ENCODE measurements at places on chromosomes 3 and 15.

DNA sequence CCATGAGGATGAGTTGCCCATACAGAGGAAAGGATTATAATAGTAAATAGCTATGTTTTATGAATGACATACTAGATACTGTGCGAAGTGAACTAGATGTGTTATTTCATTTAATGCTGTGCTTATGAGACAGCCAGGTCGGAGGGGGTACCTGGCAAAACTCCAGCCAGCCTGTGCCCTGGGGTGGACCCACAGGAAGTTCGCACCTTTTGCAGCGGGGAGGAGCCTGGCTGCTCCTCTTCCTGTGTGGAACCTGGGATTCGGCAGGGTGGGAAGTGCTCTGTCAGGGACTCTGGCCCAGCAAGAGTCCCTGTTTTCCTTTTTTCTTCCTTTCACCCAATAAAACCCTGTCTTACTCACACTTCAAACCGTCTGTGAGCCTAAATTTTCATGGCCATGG is 452.2 kb downstream of the IL5RA start:
- no peaks in the 10 kb centered on the region for H3K36me3 ChIP-seq
- no peak for DNase-seq
- no peaks in the 10 kb centered on the region for H3K4me1 ChIP-seq
- H3K27me3 ChIP-seq, result no peaks in the 10 kb centered on the region
- H3K4me3 ChIP-seq, result no peak overlapping the region

DNA sequence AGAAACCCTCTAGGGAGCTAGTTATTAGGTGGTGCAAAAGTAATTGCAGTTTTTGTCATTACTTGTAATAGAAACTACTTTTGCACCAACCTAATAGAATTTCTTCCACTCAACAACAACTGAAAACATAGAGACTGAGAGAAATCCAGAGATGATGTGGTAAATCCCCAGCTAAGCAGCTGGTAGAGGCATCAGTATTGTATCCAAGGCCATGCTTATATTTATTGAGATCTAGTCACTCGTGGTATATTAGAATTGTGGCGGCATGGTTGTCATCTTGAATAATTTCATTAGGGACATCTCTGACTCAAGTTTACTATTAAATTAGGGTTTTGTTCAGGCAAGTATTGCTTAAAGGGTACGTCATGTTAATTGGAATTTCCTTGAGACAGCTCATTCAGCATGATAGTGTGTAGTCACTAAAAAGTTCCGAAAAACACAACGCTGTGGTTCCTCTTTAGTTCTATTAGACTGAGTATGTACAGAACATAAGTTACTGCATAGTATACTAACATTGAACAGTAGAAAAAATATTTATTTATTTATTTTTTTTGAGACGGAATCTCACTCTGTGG is 35.3 kb downstream of the PAK2 start:
- H3K27ac ChIP-seq, result no peak overlapping the region
- H3K4me3 ChIP-seq, result no peak overlapping the region
- H3K4me1 ChIP-seq, result peaks cover 14% of the 10 kb centered on the region
- DNase-seq, result no peak
- no peaks in the 10 kb centered on the region for H3K36me3 ChIP-seq

GRCh38 chr3:36923523-36923943 is 21.3 kb downstream of the TRANK1 start:
- no peak overlapping the region for H3K4me3 ChIP-seq
- H3K4me1 ChIP-seq, result no peaks in the 10 kb centered on the region
- H3K36me3 ChIP-seq, result no peaks in the 10 kb centered on the region
- no peak overlapping the region for H3K27ac ChIP-seq

DNA sequence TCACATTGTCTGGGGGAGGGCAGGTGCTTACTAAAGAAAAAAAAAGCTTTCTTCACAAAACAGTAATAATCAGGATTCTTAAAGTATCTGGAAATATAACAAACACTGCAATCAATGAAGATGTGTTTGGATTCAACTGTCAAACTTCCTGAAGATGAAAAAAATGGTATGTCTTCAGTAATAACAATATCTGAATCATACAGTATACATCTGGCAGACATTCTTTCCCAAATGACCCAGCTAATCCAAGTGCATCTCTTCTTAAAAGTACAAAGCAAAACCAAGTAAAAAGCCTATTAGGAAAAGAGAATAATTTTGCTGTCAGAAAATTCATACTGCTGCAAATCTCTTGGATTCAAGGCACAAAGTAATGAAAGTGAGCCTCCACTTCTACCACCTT is 145.0 kb upstream of the MCTP2 start:
- H3K4me1 ChIP-seq, result no peaks in the 10 kb centered on the region
- H3K4me3 ChIP-seq, result no peak overlapping the region
- DNase-seq, result no peak
- H3K27ac ChIP-seq, result no peak overlapping the region
- H3K27me3 ChIP-seq, result no peaks in the 10 kb centered on the region
- H3K36me3 ChIP-seq, result no peaks in the 10 kb centered on the region

- H3K4me3 ChIP-seq, result no peak overlapping the region
- peak overlapping the region; percentile 49 for H3K27ac ChIP-seq
- peak; percentile 70 for DNase-seq
- H3K4me1 ChIP-seq, result peaks cover 41% of the 10 kb centered on the region
Measured at GRCh38 chr15:63487076-63487757, 17.2 kb upstream of the USP3 start.

DNA sequence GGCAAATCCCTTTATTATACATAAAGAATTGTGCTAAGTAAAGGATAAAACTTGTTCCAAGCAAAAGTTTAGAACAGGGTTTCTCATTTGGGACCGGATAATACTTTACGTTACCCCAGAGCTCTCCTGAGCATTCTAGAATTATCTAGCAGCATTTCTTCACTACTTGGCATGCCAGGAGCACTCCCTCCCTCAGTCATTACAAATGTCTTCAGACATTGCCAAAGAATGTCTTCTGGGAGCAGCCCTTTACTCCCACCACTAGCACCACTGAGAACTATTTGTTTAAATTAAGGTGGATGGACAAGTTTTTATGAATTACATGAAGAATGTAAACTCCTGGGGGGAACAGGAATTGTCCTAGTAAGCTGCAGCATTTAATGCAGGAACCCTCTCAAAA is 516.4 kb downstream of the GBE1 start:
- no peak for DNase-seq
- H3K27ac ChIP-seq, result no peak overlapping the region
- H3K27me3 ChIP-seq, result no peaks in the 10 kb centered on the region

DNA sequence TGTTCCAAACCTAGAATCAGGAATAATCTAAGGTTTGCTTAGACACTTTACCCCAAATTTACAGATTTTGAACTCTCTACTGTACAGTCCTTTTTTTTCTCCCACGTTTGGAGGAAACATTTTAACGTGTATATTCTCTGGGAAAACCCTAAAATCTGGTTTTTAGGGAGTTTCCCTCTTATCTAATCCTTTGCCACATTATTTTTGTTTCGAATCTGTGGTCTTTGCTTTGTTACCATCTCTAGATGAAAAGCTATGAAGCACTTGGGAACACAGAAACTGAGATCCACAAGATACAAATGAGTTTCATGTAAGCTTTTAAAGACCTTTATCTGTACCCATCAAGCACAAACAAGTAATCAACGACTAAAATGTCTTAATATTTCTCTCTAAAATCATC is 41.3 kb downstream of the PLD1 start:
- H3K27me3 ChIP-seq, result no peaks in the 10 kb centered on the region
- DNase-seq, result no peak
- H3K27ac ChIP-seq, result no peak overlapping the region
- no peak overlapping the region for H3K4me3 ChIP-seq
- no peaks in the 10 kb centered on the region for H3K4me1 ChIP-seq
- no peaks in the 10 kb centered on the region for H3K36me3 ChIP-seq

GRCh38 chr3:114168150-114168549 is 10.7 kb downstream of the DRD3 start:
- no peak overlapping the region for H3K4me3 ChIP-seq
- no peaks in the 10 kb centered on the region for H3K27me3 ChIP-seq
- no peaks in the 10 kb centered on the region for H3K36me3 ChIP-seq

DNA sequence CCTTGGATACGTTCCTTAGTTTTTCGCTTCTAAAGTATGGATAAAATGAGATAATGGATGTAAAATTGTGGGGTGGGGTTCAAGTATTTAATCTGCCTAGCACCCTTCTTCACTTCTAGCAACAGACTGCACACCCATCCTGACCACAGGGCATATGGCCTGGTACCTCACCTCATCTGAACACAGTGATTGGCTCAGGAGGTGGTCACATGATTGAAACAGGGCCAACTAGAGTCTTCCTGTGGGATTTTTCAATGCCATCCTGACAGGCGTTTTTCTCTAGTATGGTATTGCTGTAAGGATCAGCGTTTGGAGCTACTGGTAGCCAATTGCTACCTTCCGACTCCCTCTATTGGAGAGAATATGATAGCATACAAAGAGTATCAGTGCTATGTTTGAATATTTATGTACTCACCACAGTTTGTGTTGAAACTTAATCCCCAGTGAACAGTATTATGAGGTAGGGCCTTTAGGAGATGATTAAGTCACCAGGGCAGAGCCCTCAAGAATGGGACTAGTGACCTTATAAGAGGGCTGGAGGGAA is 172.2 kb downstream of the PPM1L start:
- no peaks in the 10 kb centered on the region for H3K36me3 ChIP-seq
- no peak for DNase-seq
- H3K27me3 ChIP-seq, result no peaks in the 10 kb centered on the region
- no peaks in the 10 kb centered on the region for H3K4me1 ChIP-seq

GRCh38 chr3:7340795-7341194 is 479.9 kb downstream of the GRM7 start:
- no peak for DNase-seq
- no peaks in the 10 kb centered on the region for H3K27me3 ChIP-seq
- no peaks in the 10 kb centered on the region for H3K36me3 ChIP-seq
- no peak overlapping the region for H3K27ac ChIP-seq

GRCh38 chr3:148957586-148957985 is 33.8 kb upstream of the GYG1 start:
- no peak for DNase-seq
- H3K4me3 ChIP-seq, result no peak overlapping the region
- no peaks in the 10 kb centered on the region for H3K36me3 ChIP-seq
- no peaks in the 10 kb centered on the region for H3K4me1 ChIP-seq

- H3K27ac ChIP-seq, result no peak overlapping the region
- no peaks in the 10 kb centered on the region for H3K4me1 ChIP-seq
- no peaks in the 10 kb centered on the region for H3K27me3 ChIP-seq
- no peak for DNase-seq
- no peaks in the 10 kb centered on the region for H3K36me3 ChIP-seq
- H3K4me3 ChIP-seq, result no peak overlapping the region
Measured at GRCh38 chr3:144482876-144483275, 511.3 kb downstream of the DIPK2A start.

DNA sequence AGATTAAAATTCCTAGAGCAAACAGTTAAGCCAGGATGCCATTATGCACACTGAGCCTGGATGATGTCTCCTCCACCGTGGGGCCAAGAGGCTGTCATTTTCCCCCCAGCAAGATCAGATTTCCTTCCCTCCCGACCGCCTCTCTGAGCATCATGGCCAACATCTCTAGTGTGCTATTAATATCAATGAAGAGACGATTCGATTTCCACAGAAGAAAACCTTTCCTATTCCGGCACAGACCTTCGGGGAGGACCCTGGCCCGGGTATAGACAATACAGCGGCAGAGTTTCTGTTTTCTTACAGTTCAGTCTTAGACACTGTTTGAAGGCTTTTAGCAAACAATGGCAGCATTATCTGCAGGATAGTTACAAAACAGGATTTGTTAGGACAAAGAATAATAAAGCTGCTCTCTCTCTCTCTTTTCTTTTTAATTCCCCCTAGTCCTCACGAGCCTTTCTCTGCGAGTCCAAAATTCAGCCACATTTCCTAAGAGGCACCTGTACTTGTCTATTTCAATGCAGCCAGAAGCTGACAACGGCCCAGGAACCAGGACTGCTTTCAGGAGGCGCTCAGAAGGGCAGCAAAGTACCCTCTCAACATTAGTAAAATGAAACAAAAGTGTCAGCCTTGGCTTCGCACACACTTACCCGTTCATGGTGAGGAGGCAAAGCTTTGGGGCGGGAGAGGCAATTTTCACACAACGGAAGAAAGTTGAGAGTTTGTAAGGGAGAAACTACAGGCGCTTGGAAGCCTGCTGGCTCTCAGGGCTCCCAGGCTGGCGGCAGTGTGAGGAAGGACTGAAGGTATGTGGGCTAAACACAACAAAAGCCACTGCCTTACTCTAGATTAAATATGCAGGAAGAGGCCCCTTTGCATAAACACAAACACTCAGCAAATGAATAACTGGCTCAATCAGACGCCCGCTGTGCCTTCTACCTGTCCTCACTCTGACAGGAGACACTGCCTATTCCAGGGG is 278.0 kb downstream of the FOXP1 start:
- DNase-seq, result no peak
- H3K4me3 ChIP-seq, result peak overlapping the region; percentile 44
- H3K27me3 ChIP-seq, result no peaks in the 10 kb centered on the region
- no peaks in the 10 kb centered on the region for H3K36me3 ChIP-seq

DNA sequence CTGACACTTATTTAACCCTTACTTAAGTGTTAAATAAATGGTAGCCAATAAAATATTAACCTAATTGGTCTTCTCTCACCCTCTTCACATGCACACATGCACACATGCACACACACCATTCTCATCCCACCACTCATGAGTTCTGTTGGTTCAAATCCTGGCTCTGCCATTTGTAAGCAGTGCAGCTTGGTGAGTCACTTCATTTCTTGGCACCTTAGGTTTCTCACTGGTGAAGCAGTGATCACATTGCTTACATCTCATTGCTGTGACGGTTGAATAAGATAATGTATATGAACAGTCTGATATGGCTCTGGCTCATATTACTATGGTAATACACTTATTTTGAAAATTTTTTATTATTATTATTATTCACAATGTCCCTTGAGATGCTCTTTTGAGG is 33.8 kb downstream of the RIOX2 start:
- H3K27ac ChIP-seq, result no peak overlapping the region
- no peaks in the 10 kb centered on the region for H3K27me3 ChIP-seq
- H3K36me3 ChIP-seq, result no peaks in the 10 kb centered on the region
- DNase-seq, result no peak

DNA sequence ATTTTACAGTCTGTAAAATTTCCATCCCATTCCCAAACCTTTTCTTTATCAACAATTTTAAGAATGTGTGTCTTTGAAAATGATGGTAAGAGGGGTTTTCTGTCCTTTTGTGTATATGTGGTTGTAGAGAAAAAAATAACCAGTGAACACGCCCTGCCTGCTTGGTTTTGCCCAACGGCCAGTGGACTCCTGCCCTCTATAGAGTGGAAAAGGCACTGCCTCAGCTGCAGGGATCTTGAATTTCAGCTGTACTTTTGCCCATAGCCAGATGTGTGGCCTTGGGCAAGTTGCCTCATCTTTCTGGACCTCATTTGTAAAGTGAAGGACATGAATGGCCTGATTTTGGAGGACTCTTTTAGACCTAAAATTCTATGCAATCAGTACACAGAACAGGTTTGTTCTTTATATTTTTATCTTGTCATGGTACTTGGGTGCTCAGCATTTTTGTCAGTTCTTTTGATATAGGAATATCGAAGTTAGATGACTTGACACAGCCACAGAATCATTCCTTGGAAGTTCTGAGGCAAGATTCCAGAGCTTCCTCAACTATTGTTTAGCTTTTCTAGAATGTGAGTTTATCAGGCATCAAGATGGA is 81.0 kb downstream of the CLDN11 start:
- no peak for DNase-seq
- no peaks in the 10 kb centered on the region for H3K36me3 ChIP-seq
- no peak overlapping the region for H3K4me3 ChIP-seq

Measured in effector memory CD4-positive, alpha-beta T cell (primary cell).